Stimulated activated CD4-positive, alpha-beta T cell treated with anti-CD3 and anti-CD28 coated beads, Interleukin-15, amount 100 ng/mL, for 48 hours (primary cell): ENCODE measurements at places on chromosomes 6 and 20.

DNA sequence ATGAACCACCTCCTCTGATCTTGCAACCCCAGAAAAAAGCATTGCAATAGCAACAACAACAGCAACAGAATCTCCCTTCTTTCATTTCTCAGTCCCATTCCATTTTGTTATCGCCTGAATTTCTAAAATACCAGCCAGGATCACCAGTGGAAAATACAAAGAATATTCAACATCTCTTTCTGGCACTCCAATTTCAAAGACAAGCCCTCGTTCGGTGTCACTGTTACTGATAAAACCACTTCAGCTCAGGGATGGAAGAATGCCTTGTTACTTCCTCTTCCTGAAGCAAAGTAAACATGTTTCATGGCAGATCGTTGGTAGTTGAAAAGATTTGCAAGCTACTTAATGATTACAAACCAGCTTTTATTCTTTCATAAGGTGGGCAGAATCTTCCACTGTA lies 94.0 kb upstream of the SPTLC3 start:
- DNase-seq, result no peak

DNA sequence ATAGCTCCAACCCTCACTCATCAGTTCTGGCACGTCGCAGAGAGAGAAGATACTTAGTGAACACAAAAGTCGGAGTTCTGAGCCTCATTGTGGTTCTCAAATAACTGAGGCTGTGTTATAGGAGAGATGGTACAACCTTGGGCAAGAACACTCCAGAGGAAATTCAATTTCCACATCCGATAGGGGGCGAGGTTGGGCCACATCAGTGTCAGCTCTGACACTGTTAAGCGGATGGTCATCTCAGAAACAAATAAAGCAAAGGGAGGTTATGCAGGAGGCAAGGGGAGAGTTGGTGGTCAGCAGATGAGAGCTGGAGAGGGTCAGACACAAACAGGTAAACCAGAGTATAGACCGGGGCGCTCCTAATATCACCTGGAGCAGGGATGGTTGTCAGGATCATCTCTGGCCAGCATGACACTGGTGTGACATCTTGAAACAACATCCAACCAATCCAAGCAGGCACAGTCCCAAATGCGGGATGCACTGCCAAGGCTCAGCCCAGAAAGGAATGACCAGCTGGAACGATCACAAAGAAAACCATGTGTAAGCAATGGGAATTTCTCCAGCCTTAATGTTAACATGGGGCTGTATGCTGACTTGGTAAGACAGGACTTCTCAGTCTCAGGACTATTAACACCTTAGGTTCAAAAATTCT lies 331.8 kb downstream of the HACE1 start:
- no peak for DNase-seq

- DNase-seq, result no peak
Observed at GRCh38 chr20:57173041-57173440, 93.4 kb downstream of the BMP7 start.

GRCh38 chr6:150293423-150294173 lies 75.2 kb upstream of the IYD start:
- DNase-seq, result no peak

DNA sequence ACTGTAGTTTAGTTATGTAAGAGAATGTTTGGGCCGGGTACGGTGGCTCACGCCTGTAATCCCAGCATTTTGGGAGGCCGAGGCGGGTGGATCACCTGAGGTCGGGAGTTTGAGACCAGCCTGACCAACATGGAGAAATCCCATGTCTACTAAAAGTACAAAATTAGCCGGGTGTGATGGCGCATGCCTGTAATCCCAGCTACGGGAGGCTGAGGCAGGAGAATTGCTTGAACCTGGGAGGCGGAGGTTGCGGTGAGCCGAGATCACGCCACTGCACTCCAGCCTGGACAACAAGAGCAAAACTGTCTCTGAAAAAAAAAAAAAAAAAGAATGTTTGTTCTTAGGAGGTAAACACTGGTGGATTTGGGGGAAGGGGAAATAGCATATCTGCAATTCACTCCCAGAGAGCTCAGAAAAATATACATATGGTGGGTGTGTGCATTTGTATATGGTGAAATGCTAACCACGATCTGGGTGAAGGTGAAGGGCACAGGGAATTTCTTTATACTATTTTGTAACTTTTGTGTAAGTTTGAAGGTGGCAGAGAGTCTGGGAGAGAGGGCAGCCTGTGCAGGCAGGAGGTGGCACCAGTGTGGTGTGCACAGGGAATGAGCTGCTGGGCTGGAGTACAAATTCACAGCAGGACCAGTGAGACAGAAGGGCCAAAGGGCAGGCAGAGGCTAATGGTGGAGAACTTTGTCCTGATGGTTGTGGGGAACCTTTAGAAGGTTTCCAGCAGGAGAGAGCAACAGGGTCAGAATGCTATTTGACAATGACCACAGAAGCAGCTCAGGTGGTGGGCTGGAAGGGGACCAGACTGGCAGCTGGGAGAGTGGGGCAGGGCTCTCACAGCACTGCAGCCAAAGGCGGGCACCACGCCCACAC lies 42.4 kb downstream of the SSR1 start:
- no peak for DNase-seq

GRCh38 chr6:106072501-106073090 lies 13.5 kb upstream of the PRDM1 start:
- no peak for DNase-seq

DNA sequence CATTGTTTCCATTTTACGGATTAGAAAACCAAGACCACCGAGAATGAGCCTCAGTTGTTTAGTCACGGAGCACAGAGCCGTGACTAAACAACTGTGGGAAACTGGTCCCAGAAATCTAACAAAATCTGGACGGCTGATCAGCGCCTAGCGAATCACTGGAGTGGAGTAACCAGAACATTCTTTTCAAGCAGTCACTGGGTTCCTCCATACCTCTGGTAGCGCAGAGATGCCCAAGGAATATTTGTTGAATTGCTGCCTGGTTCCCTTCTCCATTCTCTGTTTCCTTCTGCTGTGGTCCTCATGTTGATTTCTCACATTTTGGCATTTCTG lies 62.0 kb downstream of the GPX5 start:
- DNase-seq, result no peak

DNA sequence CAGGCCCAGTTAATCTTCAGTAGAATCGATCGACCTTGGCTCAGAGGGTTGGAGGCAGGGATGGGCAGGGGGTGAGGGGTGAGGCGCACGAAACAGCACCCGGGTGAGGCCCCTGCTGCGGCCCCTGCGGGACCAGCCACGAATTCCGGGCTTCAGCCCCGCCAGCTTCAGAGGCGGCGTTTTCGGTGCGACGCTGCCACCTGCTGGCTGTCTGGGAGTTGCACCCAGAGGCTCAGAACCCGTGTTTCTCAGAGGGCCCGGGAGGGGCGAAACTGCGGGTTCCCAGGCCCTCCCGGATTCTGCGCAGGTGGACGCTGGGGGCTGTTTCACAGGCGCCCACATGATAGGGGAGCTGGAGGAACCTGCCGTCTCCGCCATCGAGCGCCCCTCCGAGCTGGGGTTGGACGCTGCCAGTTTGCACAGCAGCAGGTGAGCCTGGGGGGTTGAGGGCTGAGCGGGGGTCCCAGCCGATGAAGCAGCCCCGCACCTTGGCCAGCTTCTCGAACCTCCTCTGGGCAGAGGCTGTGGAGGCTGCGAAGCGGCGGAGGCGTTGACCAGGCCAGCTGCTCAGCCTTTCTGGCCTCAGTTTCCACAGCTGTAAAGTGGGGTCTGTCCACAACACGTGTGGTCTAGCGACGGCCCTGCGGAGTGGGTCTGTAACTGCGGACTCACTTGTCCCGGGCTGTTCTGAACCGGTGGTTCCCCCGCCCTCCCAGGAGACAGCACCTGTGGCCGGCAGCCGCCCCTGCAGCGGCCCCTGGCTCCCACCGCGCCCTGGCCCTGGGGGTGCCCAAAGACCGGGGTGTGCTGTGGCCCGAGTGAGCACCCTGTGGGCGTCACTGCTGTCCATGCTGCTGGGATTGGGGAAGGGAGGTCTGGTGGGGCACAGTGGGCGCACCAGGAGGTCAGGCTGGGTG lies 2.5 kb upstream of the BHLHE23 start:
- peak; percentile 76 for DNase-seq

DNA sequence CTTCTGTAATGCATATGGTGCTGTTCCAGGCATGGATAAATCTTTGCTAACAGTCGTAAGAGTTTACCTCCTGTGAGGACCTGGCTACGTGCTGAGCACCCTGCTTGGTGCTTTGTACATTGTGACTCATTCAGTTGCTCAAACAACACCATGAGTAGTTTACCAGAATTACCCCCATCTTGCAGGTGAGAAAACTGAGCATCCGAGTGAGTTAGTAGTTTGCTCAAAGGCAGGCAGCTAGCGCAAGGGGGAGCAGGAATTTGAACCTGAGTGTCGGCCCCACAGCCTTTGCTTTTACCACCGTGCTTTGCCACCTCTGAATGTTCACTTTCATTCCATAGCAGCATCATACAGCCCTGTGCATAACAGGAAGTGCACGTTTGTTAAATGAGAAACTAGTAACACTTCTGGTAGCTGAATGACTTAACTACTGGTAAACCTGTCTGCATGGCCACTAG lies 121.9 kb downstream of the MTHFD1L start:
- DNase-seq, result peak; percentile 13

- DNase-seq, result no peak
Observed at GRCh38 chr6:46352541-46353268, 138.5 kb downstream of the RCAN2 start.

- no peak for DNase-seq
Observed at GRCh38 chr6:31725502-31726350, 2.6 kb downstream of the MPIG6B start.

DNA sequence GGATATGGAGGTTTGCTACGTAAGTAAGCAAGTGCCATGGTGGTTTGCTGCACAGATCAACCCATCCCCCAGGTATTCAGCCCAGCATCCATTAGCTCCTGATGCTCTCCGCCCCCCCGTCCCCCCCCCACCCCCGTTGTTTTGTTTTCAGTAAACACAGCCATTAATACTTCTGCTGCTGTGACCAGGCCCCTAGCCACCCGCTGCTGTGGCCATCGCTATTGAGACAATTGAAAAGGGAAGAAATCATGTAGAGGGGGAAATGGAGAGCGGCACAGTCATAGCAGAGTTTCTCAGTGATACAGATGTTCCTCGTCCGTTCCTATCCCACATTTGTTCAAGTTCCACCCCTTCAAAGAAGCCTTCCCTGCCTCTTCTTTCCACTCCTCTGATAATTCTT lies 24.9 kb downstream of the SLC35D3 start:
- DNase-seq, result no peak

DNA sequence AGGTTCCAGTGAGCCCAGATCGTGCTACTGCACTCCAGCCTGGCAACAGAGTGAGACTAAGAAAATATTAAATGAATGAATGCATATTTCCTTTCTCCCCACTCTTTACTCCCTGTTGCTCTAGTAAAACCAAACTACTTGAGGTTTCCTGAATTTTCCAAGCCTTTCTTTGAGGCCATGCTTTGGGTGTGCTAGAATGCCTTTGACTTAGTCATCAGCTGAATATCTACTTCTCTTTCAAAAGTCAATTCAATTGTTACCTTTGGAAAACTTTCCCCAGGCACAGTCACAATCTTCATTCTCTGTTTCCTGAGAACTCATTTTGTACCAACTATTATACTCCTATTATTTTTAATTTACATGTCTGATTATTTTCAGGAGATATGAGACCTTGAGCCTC lies 27.5 kb upstream of the CEP85L start:
- DNase-seq, result no peak

- DNase-seq, result no peak
Observed at GRCh38 chr20:40339661-40340449, 349.2 kb downstream of the MAFB start.

- no peak for DNase-seq
Observed at GRCh38 chr20:52621401-52621800, 350.8 kb upstream of the TSHZ2 start.

- DNase-seq, result no peak
Observed at GRCh38 chr20:35293303-35294292, 1.4 kb upstream of the FAM83C start.

- DNase-seq, result no peak
Observed at GRCh38 chr6:158066136-158066781, 84.6 kb downstream of the SYNJ2 start.

DNA sequence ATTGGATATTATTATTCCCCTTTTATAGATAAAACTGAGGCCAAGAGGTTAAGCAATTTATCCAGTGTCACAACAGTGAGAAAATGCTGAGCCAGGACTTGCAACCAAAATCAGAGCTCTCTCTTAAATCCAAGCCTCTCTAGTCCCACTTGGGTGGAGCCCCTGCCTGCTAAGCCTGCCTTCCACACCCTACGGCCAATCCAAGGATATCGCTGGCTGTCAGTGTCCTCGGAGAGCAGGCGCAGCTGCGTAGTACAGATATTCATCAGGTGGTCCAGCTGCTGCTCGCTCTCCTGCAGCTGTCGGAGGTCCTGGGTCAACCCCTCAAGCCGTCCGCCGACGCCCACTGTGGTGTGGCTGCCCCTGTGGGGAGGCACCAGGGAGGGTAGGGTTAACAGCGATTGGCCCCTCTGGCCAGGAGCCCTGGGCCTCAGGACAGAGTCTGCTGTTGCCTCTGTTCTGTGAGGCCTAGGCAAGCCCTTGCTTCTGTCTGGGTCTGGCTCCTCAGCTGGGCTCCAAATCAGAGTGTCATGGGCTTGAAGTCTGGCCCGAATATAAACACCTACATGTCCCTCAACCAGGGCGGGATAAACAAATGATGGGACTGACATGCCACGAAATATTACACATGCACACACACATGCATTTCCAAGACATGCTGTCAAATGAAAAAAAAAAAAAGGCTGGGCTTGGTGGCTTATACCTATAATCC lies 3.9 kb upstream of the NECAB3 start:
- no peak for DNase-seq

DNA sequence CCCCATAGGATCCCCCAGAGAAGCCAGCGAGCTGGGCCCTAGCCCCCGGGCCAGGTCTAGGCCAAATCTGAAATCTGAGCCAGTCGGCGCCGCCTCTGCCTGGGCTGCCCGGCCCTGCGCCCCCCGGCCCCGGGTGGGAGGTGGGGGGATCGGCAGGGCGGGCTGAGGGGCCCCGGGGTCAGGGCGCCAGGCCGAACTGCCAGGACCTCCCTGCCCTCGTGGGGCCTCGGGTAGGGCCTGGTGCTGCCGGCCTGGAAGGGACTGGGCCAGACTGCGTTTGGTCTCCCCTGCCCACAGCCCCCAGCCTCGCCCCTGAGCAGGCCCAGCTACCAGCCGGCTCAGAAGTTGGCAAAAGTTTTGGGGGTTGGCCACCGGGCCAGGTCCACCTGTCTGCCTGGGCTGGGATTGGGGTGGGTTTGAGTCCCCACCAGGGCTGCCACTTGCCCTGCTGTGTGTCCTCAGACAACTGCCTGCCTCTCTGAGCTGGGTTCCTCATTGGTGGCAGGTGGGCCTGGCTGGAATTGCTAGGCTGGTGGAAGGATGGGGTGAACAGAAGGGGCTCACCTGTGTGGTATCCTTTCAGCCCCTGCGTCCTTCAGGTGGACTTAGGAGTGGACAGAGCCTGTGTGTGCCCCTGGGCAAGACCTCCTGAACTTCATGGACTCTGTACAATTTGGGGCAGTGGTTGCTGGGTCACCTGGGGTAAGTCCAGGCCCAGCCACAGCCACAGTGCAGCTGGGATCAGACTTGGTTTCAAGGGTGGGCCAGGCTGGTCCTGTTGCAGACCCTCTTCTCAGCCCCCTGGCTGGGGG lies 801 bp downstream of the SRC start:
- no peak for DNase-seq

GRCh38 chr20:47810116-47810677 lies 24.9 kb upstream of the SULF2 start:
- no peak for DNase-seq

GRCh38 chr20:59081036-59081435 lies 38.5 kb upstream of the PRELID3B start:
- DNase-seq, result no peak

GRCh38 chr6:3630258-3630835 lies 121.2 kb downstream of the PXDC1 start:
- DNase-seq, result no peak
